Astrocyte (in vitro differentiated cells and primary cell): ENCODE measurements at places on chromosomes 2 and 18. TPM values are rescaled to one million over a fixed set of nuclear protein-coding genes. Genes with fewer than 3 reads are reported as not detected.
A peak's percentile ranks its signal among the peaks of the same experiment; 100 is the strongest.

Gene VWA3B
- total RNA-seq: not detected in 2 replicates

Gene MAB21L4
- 0.43 and 0.59 TPM in 2 replicates for total RNA-seq

DNA sequence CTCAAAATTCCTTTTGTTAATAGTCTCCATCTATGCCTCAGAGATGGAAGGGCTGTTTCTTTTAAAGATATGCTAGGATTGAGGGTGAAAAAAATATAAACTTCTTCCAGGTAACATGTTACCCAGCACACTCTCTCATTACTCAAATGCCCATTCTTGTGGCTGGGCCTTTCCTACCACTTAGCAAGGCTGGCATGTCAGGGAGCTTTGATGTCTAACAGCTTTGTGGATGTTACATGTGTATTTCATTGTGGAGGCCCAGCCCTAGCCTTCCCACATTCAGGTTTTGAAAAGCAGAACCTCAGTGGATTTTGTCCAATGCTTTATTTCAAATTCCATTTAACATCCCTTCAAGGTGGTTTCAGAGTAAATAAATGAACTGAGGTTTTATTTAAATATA, 191.4 kb downstream of the EPHA4 start:
- no peak for DNase-seq

DNA sequence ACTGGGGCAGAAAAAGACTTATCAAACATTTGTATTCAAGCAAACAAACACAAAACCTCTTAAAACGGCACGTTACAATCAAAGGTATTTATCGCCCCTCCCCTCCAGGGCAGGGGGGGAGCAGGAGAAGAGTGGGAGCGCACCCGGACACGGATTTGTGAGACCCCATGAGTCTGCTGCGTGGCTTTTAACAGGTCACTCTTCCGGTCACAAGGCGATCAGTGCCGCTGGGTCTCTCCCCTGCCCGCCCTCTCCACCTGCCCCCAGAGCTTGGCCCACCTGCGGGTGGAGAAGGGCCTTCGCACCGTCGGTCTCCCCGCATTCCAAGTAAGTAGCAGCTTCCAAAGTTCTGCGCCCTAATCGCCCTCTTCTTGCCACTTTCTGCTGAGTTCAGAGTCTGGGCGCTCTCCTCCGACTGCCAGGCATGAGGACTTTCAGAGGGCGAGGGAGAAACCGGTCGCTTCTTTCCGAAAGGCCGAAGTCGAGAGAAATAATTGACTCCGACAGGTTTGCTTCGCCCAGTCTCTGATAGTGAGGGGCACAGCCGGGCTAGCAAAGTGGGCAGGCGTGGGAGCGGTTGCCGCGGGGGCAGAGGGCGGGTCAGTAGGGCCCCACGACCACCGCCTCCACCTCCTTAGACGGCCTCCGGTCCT, 800 bp downstream of the RPRM start:
- no peak for DNase-seq

- peak; percentile 36 for DNase-seq
Observed at GRCh38 chr2:178891265-178891958, 84.2 kb upstream of the TTN start.

DNA sequence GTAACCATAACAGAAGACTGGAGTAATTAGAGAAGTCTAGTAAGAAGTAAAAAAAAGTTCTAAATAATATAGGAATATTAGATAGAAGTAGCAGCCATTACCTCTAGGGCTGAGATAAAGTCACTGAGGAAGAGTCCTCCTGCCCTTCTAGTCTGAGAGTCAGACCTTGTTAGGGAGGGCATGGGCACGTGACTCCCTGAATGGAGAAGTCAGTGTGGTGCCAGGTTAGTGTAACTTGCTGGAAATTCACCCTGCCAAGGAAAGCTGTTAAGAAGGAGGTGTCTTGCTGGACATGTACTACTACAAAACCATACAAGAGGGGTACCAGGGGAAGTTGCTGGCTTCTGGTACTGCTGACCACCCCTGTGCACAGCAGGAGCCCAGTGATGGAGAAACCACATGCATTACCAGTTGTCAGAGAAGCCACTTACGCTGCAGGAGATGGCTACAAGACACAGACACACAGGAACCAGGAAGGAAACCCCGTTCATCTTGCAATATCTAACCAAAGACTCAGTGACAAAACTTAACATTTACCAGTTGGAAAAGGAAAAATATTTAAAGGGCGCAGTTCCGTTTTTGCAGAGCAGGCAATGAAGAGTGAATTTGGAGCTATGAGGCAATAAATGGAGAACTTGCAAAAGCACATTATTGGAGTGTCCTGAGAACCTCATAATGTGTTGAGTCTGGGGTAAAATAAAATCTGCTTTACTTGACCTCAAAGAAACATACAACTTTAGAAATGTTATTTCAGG, 77.2 kb upstream of the TLK1 start:
- DNase-seq: no peak

Gene PTPRM
- 53.1 and 59.6 TPM in 2 replicates for total RNA-seq

DNA sequence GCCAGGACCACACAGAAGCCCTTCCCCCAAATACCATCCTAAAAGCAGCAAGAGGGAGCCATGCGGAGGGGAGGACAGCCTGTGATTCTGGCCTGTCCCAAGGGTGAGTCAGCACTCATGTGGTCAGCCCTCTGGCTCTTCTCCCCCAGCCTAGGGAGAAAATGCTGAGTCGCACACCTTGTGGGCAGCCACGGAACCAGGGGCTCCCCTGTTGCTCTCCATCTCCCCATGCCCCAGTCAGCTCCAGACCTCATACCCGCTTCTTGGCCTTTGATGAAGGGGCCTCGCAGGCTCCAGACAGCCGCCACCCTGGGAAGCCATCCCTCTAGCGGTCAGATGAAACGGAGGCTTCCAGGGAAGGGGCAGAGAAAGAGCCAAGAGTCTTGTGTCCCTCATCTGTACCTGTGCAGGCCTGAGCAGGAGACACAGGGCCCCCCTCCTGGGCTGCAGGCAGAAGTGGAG, 181.3 kb upstream of the SIX2 start:
- DNase-seq: peak; percentile 48

DNA sequence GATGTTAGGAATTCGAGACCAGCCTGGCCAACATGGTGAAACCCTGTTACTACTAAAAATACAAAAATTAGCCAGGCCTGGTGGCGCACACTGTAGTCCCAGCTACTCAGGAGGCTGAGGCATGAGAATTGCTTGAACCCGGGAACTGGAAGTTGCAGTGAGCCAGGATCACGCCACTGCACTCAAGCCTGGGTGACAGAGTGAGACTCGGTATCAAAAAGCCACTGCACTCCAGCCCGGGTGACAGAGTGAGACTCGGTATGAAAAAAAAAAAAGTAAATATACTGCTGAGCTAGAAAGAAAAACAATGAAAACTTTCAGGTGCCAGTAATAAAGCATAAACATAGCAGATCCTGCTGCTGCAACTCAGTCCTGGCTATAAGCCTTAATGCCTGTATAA, 73.5 kb downstream of the STRN start:
- DNase-seq: no peak

GRCh38 chr2:222930862-222931261, 70.0 kb downstream of the ACSL3 start:
- DNase-seq: peak; percentile 41

GRCh38 chr2:156430980-156431358, 5.2 kb upstream of the GPD2 start:
- DNase-seq: peak; percentile 66

- peak; percentile 73 for DNase-seq
Observed at GRCh38 chr2:190379249-190379964, 28.7 kb upstream of the MFSD6 start.

Gene INHA
- total RNA-seq: 0.52 and 0.99 TPM in 2 replicates

DNA sequence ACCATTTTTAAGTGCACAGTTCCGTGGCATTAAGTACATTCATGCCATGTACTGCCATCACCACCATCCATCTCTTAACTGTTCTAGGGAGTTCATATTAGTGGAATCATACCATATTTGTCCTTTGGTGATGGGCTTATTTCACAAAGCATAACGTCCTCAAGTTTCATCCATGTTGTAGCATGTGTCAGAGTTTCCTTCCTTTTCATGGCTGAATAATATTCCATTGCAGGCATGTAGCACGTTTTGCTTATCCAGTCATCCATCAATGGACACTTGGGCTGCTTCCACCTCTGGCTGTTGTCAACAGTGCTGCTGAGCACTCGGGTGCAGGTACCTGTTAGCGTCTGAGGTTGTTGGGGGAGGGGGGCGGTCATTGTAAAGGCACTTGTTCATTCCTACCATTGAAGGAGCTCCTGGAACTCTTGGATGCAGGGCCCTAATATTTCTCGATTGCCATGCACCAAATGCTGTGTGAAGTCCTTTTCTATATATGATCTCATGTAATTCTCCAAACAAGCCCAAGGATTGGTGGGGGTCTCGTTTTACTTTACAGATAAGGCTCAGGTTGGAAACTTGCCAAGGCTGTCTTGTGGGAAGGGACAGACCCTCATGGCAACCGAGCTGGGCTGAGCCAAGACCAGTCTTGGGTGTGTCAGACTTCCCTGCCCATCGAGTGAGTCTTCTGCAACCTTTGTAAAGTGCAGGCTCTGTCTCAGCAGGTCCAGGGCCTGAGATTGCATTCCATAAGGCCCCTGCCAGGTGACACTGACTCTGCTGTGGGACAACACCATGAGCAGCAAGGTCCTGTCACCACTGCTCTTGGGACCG, 42.9 kb upstream of the SH3RF3 start:
- DNase-seq: no peak

GRCh38 chr2:65957886-65958285, 477.0 kb upstream of the MEIS1 start:
- DNase-seq: no peak

Gene DNER
- total RNA-seq: 0.82 and 1.0 TPM in 2 replicates

DNA sequence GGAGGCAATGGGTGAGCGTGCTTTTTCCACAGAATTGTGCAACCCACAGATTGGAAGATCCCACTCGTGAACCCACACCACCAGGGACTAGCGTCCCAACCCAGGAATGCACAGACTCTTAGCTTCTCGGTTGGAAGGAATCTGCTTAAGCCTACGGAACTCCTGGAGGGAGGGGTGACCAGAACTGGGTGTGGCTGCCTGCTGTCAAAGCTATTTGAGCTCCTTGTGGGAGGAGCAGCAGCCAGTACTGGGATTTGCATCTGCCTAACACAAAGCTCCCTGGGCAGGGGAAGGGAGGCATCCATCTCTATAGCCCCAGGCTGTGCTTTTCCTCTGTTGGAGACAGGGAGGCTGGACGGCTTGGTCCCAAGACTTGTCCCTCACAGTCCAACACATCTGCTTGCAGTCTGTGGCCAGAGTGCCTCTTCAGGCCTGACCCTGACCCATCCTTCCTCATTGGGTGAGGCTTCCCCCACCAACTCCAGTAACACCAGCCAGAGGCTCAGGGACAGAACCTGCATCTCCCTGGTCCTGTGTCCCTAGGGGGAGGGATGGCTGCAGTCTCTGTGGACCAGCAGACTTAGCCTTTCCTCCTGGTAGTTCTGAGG, 27.9 kb downstream of the HNMT start:
- no peak for DNase-seq

GRCh38 chr2:112793449-112793978, 9.2 kb upstream of the IL1A start:
- peak; percentile 25 for DNase-seq

DNA sequence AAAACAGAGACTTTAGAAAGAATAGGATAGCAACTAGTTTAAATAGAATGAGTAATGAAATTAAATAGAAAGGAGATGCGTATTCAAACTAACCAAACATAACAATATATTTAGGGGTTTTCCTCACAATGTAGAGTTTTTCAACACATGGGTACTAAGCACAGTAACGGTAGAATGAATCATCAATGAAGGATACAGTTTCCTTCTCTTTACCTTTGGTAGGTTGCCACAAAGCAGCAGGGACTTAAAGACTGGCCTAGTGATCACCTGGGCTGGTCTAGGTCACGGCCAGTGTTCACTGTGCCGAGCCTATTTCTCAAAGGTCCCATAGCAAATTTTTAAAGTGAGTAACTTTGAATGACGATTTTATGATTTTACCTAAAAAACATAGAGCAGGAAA, 311.7 kb downstream of the XIRP2 start:
- DNase-seq: no peak

GRCh38 chr2:55175254-55176093, 56.6 kb downstream of the CLHC1 start:
- peak; percentile 70 for DNase-seq

Gene POLE4
- 45.6 and 57.2 TPM in 2 replicates for total RNA-seq

Gene ANKRD62
- not detected in 2 replicates for total RNA-seq

GRCh38 chr2:171735991-171736710, 48.9 kb downstream of the DYNC1I2 start:
- DNase-seq: no peak

- DNase-seq: peak; percentile 2
Observed at GRCh38 chr2:88692187-88692586, 714 bp downstream of the RPIA start.

DNA sequence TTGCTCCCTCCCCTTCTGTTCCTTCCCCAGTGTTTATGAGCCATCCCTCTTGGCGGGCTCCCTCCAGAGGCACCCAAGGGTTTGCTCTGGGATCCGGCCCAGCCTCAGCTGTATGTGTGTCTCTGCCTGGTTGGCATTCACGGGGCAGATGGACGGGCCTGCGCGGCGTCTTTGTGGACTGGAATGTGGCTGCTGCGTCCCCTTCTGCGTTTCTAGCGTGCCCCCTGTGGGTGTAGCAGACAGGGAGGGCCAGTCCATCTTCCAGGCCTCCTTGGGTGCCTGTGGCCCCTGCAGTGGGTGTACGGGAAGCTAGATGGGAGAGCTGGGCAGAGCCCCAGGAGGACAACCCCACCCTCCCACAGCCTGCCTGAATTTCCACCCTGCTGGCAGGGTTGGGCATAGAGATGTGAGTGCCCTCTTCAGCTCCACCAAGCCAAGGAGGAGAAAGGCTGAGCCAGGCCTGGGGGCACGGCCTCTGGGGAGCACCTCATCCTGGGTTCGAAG, 15.7 kb downstream of the GPC1 start:
- no peak for DNase-seq

- DNase-seq: no peak
Observed at GRCh38 chr2:146598791-146599190, 1246.0 kb upstream of the ACVR2A start.

DNA sequence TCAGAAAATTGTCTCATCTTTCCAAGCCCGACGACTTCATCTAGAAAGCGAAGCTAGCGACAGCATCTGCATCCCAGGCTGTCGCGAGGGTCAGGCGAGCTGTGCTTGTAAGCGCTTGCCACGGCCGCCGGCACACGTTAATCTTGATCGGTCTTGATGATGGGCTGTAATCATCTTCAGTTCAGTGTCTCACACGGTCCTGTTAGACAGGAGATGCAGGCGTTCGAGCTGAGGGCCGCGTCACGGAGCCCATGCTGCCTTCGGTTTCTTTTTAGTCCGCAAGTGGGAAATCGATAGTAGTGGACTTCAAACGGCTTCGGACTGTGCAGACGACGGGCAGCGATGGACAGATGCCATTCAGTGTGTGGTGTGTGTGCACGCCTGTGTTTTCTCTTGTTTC, 43.6 kb downstream of the ADI1 start:
- DNase-seq: no peak

DNA sequence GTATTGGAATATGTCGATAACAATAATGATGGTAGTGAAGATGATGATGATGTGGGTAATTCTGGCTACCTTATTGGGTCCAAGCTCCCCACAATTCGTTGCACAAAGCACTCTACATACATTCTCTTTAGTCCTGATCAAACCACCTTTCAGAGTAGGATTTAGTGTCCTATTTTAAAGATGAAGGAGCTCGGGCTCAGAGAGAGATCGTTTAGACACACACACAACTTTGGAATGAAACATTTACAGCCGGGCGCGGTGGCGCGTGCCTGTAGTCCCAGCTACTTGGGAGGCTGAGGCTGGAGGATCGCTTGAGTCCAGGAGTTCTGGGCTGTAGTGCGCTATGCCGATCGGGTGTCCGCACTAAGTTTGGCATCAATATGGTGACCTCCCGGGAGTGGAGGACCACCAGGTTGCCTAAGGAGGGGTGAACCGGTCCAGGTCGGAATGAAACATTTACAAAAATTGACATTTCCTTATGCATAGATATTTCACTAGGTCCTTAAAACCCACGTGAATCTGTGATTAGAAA, 50.7 kb downstream of the GREB1 start:
- DNase-seq: no peak

Gene DSG4
- not detected in 2 replicates for total RNA-seq

Gene UGT1A4
- total RNA-seq: not detected in 2 replicates

Gene SMAD2
- 120 and 144 TPM in 2 replicates for total RNA-seq
